HCT116 (cell line): ENCODE measurements at places on chromosomes 16 and 17. TPM values are rescaled to one million over a fixed set of nuclear protein-coding genes. Genes with fewer than 3 reads are reported as not detected.

The PYDC1 gene
- total RNA-seq, result not detected

- no peak overlapping the region for H3K27ac ChIP-seq
- DNase-seq, result peak; percentile 34
- H3K36me3 ChIP-seq, result peaks cover 20% of the 10 kb centered on the region; the same call in 1 of the 2 replicates
- H3K27me3 ChIP-seq, result no peaks in the 10 kb centered on the region
- no peaks in the 10 kb centered on the region for H3K4me1 ChIP-seq
Observed at GRCh38 chr17:37570527-37571093, 38.6 kb downstream of the SYNRG start.

The KIAA0513 gene
- 6.6 TPM for total RNA-seq

DNA sequence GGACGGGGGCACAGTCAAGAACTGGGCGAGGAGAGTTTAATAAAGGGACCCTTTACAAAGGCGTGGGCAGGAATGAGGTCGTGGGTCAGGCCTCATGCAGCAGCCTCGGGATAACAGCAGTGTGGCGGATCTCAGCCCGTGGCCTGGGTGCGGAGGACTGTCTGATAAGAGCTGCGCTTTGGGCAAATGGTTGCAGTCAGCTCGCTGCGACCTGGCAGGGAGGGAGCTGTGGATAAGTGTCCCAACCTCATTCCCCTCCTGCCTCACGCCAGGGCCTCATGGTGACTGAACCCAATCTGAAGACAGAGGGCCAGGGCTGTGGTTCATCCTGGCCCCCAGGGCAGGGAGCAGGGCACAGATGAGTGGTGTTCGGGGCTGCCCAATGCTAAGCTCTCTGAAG, 13.6 kb downstream of the SMTNL2 start:
- H3K36me3 ChIP-seq, result no peaks in the 10 kb centered on the region
- DNase-seq, result no peak
- no peaks in the 10 kb centered on the region for H3K27me3 ChIP-seq
- H3K27ac ChIP-seq, result no peak overlapping the region

The KRTAP4-3 gene
- total RNA-seq, result not detected

The TAOK1 gene
- 56.3 TPM for total RNA-seq

GRCh38 chr16:4701791-4702465, 8.6 kb downstream of the NUDT16L1 start:
- H3K36me3 ChIP-seq, result peaks cover 24% of the 10 kb centered on the region; the same call in 1 of the 2 replicates
- no peak for DNase-seq
- H3K27ac ChIP-seq, result no peak overlapping the region

The NPW gene
- 226 TPM for total RNA-seq

DNA sequence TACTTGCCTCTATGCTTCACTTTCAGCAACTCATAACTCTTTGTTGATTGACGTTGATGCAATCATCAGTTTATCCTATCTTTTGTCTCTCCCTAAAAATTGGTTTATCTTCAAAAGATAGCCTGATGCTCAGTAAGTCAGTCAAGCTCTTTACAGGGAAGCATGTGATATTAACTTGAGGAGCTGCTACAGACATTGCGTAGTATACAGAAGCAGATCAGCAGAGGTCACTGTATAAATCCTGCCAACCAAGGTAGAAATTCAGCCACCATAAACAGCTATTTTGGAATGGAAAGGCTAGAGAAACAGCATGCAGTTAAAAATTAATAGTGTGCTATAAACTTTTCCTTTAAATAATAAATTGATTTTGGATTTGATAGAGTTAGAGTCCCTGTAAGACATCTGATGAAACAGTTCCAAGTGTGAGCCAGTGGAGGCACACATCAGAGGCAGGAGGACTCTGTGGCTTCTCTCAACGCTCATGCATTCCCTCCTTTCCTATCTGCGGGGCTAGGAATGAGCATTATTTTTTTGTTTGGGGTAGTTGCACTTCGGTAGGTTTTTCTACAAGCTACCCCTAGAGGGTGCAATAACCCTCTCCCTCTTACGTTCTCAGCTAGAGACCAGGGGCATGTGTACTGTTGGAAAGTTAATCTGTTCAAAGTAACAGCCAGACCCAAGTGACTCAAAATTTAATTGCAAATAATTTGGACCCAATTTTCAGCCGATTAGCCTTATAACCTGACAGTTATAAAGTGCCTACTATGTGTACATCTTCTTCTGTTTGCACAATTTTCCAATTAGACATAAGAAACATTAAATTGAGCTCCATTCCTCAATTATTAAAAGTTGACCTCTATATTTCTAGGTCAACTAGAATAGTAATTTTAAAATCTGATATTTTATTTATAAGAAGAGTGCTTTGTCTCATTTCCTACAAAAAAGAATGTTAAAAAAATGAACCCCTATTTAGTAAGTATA, 647.7 kb upstream of the SOX9 start:
- no peak overlapping the region for H3K4me3 ChIP-seq
- peak; percentile 86 for DNase-seq
- no peaks in the 10 kb centered on the region for H3K36me3 ChIP-seq
- H3K4me1 ChIP-seq, result no peaks in the 10 kb centered on the region

- no peak overlapping the region for H3K4me3 ChIP-seq
- no peak for DNase-seq
- H3K36me3 ChIP-seq, result no peaks in the 10 kb centered on the region
- no peaks in the 10 kb centered on the region for H3K27me3 ChIP-seq
- H3K27ac ChIP-seq, result no peak overlapping the region
Observed at GRCh38 chr17:44914698-44915271, 515 bp downstream of the GFAP start.

DNA sequence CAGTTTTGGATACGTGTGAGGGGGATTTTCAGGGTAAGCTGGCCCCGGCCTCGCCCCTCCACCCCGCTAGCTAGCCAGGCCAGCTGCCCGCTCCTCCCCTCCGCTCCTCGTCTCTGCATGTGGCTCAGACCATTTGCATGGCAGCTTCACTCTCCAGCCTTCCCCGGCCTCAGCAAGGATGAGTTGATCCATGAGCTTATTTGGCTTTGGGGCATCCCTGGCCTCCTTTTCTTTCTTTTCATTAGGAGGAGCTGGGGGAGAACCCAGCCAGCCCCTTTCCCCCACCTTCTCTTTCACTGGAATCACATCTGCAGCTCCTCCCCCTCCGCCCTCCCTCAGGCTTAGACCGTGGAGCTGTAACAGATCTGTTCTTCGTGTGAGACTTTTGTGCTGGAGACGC, 30.7 kb downstream of the ELAC2 start:
- peaks cover 4% of the 10 kb centered on the region; the same call in 1 of the 2 replicates for H3K36me3 ChIP-seq
- H3K4me1 ChIP-seq, result no peaks in the 10 kb centered on the region
- H3K4me3 ChIP-seq, result no peak overlapping the region
- no peaks in the 10 kb centered on the region for H3K27me3 ChIP-seq

The PROCA1 gene
- 0.96 TPM for total RNA-seq

GRCh38 chr16:79395591-79395990, 204.9 kb downstream of the MAF start:
- no peaks in the 10 kb centered on the region for H3K36me3 ChIP-seq
- no peak for DNase-seq
- no peak overlapping the region for H3K4me3 ChIP-seq
- H3K27me3 ChIP-seq, result no peaks in the 10 kb centered on the region

The KRTAP4-6 gene
- not detected for total RNA-seq

The FBXW10B gene
- 1.2 TPM for total RNA-seq

DNA sequence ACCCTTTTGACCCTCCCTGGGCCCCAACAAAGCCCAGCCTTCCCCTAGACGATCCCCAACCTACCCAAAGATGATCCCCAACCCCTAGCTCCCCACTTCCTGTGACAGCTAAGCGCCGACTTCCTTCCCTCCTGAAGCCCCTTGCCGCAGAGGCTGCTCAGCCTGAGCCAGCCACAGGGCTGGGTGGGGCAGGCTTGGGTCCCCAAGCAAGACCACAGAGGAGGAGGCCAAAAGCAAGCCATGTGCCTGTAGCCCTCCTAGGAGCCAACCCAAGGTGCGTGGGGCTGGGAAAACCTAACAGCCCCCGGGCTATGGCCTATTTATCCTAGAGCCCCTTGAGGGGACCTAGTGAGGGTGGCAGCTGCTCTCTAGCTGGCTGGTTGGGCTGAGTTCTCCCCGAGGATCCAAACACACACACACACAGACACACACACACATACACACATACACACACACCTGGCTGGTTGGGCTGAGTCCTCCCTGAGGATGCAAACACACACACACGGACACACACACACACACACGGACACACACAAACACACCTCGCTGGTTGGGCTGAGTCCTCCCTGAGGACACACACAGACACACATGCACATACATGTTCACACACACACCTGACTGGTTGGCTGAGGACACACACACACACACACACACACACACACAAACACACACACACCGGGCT, 4.8 kb downstream of the ARRB2 start:
- peaks cover 14% of the 10 kb centered on the region for H3K36me3 ChIP-seq
- no peak overlapping the region for H3K4me3 ChIP-seq
- no peaks in the 10 kb centered on the region for H3K27me3 ChIP-seq
- no peak overlapping the region for H3K27ac ChIP-seq

The SMIM5 gene
- 0.12 TPM for total RNA-seq

- no peaks in the 10 kb centered on the region for H3K4me1 ChIP-seq
- no peak for DNase-seq
- no peak overlapping the region for H3K4me3 ChIP-seq
- H3K36me3 ChIP-seq, result no peaks in the 10 kb centered on the region
- no peaks in the 10 kb centered on the region for H3K27me3 ChIP-seq
Observed at GRCh38 chr17:56847106-56847505, 13.2 kb downstream of the DGKE start.

- H3K27me3 ChIP-seq, result no peaks in the 10 kb centered on the region
- H3K4me1 ChIP-seq, result no peaks in the 10 kb centered on the region
- DNase-seq, result no peak
Observed at GRCh38 chr16:68179196-68179795, 56.6 kb downstream of the ESRP2 start.

GRCh38 chr16:89027281-89027680, 50.3 kb upstream of the CBFA2T3 start:
- peaks cover 50% of the 10 kb centered on the region for H3K27me3 ChIP-seq
- H3K27ac ChIP-seq, result no peak overlapping the region
- no peaks in the 10 kb centered on the region for H3K36me3 ChIP-seq
- no peak overlapping the region for H3K4me3 ChIP-seq

GRCh38 chr16:2364638-2365210, 24.2 kb upstream of the ABCA3 start:
- H3K4me1 ChIP-seq, result no peaks in the 10 kb centered on the region
- H3K4me3 ChIP-seq, result no peak overlapping the region
- peaks cover 26% of the 10 kb centered on the region for H3K27me3 ChIP-seq
- no peaks in the 10 kb centered on the region for H3K36me3 ChIP-seq
- no peak overlapping the region for H3K27ac ChIP-seq

The RAMP2 gene
- total RNA-seq, result not detected

DNA sequence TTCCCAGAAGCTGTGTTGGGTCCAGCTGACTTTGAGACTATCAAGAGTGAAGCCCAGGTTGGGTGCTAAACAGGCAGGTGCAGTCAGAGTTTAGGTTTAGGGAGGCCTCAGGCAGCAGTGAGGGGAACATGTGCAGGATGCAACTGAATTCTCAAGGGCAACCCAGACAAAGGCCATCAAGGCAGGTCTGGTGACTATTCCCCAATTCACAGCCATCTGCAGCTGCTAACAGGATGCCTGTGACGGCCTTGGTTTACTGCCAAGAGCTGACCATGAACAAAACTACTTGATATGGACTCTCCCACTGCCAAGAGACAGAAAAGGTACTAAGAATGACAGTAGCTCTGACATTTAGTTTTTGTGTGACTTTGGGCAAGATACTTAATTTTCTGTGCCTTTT, 45.2 kb upstream of the BCAR1 start:
- H3K4me3 ChIP-seq, result no peak overlapping the region
- DNase-seq, result no peak
- H3K27me3 ChIP-seq, result no peaks in the 10 kb centered on the region
- peaks cover 8% of the 10 kb centered on the region; the same call in 1 of the 2 replicates for H3K36me3 ChIP-seq
- peaks cover 8% of the 10 kb centered on the region; the same call in 1 of the 2 replicates for H3K4me1 ChIP-seq
